ENCODE measurements at places on chromosomes 5 and 9. TPM values are rescaled to one million over a fixed set of nuclear protein-coding genes. Genes with fewer than 3 reads are reported as not detected.

CKMT2 gene
- 0.10 TPM for polyA plus RNA-seq

SHLD3 gene
- polyA plus RNA-seq = 1.8 TPM

WDR38 gene
- not detected for polyA plus RNA-seq

IL3 gene
- polyA plus RNA-seq = not detected

SEMA6A gene
- polyA plus RNA-seq = 0.23 TPM

CEL gene
- 0.49 TPM for polyA plus RNA-seq

Data from BJ (cell line).